ENCODE measurements at places on chromosomes 2 and 18.
A peak's percentile ranks its signal among the peaks of the same experiment; 100 is the strongest.

GRCh38 chr2:72576861-72577260 is 249.0 kb downstream of the EXOC6B start:
- DNase-seq: no peak

DNA sequence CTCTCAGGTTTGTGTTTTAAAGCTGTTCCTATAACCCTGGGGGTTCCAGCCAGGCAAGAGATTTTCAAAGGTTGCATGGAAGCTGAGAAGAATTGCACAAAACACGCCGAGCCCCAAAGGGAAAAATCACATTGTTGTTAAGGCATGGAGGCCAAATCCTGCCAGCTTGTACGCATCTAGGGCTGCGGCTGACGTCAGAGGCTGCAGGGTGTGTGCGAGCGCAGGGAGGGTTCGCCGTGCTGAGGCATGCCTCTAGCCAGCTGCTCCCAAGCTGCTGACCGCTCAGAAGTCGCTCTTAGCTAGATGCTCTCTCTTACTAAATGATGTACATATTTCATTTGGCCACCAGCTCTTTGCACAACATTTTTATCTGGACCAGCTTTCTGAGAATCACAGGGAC is 191.8 kb downstream of the LPIN1 start:
- peak; percentile 90 for DNase-seq

DNA sequence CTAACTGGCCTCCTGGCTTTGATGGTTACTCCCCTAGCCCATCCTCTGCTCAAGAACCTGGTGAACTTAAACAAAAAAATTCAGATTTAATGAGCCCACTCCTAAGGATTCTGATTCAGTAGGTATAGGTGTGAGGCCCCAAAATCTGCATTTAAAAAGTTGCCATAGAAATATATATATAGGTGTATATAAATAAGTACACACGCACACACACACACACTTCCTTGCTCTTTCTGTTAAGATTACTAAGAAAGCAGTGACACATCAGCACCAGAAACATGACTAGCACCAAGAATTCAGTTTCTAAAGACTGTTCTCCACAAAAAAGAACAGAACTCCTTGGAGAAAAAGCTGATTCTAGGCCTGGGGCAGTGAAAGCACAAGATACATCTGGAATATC is 17.8 kb downstream of the EML6 start:
- no peak for DNase-seq

DNA sequence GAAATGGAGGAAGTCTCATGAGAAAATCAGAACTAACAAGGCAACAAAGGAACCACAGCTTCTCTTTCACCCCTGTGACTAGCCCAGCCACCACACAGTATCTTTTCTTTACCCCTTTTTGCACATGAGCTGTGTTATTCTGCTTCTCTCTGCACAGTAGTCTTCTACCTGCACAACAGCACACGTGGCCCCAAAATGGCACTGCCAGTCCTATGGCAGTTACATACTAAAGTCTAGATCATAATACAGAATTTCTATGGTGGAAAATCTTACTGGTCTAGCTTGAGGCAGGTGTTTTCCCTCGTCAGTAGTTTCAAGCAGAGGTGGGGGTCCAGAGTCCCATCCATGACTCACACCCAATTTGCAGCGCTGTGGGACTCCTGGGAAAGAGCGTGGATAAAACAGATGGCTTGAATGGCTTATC is 177.7 kb downstream of the DIS3L2 start:
- no peak for DNase-seq

GRCh38 chr2:47198985-47199451 is 43.9 kb upstream of the STPG4 start:
- DNase-seq: peak; percentile 40

- DNase-seq: no peak
Measured at GRCh38 chr2:207766697-207767460, 2.8 kb downstream of the FZD5 start.

DNA sequence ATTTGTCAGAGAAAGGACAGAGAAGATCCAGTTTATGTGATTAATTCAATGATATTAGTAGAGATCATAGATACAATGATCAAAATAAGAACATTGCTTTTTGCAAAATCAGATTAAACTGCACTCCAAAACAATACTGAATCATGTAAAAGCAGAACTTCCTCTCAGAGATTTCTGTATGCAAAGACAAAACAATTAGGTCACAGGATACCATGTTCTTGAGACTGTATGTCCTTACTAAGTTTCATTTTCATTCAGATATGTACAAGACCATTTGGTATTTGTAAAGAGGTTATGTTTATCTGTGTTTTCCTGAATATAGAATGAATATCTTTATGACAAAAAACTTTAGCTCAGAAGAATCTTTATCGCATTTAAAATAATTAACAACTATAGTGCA is 161.8 kb downstream of the DLGAP1 start:
- no peak for DNase-seq

DNA sequence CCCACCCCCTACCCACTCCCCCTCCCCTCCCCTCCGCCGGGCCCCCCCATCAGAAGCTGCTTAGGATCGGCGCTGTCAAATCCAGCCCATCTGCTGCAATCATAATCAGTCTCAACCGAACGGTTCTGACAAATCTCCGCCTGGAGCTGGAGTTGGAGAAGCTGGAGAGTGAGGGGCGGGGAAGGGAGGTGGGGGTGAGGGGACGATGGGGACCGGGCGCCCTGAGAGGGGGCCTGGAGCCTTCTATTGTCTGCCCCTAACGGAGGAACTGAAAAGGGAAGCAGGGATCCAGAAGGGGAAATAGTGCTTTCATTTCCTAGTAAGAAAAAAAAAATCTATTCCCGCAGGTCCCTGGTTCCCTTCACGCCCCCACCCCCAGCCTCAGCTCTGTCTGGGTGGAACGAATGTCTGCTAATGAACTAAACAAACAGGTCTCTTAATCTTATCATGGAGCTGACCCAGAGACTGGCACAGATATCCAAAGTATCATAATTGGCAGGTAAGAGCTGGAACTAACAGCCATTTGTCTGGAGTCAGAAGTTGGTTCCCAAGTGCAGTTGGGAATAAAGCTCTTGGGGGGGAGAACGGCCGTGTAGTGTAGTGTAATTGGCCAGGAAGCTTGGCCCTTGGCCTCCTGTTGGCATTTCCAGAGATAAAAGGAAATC is 301.2 kb downstream of the NCKAP5 start:
- no peak for DNase-seq

DNA sequence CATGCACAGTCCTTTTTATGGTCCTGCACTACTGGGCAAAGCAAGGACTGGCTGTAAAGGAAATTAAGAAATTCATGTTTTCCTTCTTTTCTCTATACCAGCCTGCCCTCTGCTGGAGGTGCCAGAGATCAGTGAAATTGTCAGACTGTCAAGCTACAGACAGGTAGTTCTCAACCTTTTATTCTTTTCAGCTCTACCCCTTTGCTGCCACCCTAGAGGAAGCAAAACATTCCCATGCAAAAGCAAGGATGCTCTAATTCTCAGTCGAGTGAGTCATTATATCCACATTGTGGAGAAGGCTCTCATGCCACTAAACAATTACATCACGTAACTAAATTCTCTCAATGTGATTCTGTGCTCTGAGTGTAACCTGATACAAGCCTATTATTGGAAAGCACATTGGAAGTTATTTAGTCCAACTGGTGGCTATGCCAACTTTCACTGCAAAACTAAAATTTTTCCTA is 25.0 kb upstream of the RAPGEF4 start:
- no peak for DNase-seq

DNA sequence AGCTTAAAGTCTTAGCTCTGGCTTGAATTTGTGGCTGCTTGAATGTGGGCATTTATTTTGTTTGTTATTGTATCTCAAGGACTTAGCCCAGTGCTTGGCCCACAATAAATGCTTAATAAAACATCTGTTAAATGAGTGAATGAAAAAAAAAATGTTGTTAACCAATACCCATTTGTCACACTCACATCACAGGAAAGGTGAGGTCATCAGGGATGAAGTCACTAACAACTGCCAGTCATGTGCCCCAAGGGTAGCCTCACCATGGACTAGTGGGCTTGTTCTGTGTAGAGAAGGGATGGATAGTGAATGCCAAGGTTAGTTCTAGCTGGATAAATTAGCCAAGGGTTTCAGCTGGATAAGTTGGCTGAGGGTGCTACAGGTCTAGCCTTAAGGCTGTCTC is 3.0 kb downstream of the NRBP1 start:
- DNase-seq: no peak

DNA sequence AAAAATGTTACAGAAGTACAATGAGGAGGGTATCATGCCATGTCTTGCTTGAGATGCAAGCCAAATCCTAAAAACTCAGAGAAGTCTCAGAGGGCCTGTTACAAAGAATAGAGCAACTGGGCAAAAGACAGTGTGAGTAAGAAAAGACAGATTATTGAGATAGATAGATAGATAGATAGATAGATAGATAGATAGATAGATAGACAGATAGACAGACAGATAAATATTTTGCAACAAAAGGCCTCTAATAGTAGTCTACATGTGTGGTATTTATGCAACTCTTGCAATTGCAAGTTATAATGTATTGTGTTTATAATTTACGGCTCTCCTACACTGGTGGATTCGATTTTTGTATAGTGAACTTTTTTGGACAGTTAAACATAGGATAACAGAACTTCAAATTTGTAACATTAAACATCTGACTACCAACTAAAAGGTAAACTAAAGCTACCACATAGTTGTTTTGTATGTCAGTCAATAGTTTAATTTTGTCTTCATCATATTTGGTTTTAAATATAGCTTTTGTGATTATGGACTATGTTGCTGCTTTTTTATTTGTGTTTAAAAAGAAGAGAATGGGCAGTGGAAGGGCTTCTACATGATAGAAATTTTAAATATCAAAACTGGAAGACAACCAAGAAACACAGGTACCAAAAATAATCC is 740.7 kb upstream of the LRRTM4 start:
- DNase-seq: no peak

All from vagina (tissue), 2 donors.